ENCODE measurements at places on chromosomes 5 and 9. TPM values are rescaled to one million over a fixed set of nuclear protein-coding genes. Genes with fewer than 3 reads are reported as not detected.

- H3K27ac ChIP-seq = no peak overlapping the region
- DNase-seq = peak; percentile 18
- H3K4me3 ChIP-seq = no peak overlapping the region
- no peaks in the 10 kb centered on the region for H3K36me3 ChIP-seq
Measured at GRCh38 chr5:157665467-157666070, 5.8 kb upstream of the C5orf52 start.

MRRF gene
- 88.6 TPM for total RNA-seq

DNA sequence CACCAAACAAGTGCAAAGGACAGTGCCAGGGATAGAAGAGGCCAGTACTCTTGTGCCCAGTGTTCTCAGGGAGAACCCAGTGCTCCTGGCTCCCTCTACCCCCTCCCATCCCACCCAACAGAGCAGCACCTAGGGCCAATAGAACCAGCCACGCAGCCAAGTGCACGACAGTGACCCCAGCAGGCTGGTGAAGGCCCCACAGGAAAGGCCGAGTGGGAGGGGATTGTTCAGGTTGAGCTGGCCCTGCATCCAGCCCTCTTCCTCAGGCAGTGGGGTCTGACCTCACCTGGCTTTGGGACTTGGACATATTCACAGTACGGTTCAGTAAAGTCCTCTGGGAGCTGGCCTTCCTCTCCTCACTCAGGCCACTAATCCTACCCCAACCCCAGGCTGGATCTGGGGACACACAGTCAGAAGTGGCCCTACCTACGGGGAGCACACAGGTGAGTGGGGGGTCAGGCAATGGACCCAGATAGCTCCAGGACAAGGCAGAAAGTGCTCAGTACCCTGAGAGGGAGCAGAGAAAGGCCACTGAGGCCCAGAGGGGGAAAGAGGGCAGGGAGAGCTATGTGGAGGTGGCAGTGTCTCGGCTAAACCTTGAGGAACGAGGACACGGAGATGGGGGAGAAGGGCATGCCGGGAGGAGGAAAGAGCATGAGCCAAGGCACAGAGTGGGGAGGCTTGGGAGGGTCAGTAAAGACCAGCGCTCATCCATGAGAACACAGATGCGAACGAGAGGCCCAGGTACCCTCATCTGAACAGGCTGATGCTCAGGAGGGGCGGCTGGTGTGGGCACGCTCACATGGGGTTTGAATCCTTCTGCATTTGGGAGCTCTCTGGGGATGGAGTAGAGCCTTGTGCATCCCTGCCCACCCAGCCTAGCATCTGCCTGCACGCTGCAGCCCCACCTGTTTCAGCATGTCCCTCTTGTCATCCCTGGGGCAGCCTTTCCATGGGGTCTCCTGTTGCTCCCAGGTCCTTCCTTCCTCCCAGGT lies 25.6 kb downstream of the POLR1E start:
- H3K4me1 ChIP-seq = no peaks in the 10 kb centered on the region
- no peak overlapping the region for H3K4me3 ChIP-seq
- no peak overlapping the region for H3K27ac ChIP-seq
- peaks cover 3% of the 10 kb centered on the region for H3K36me3 ChIP-seq
- peak; percentile 13 for DNase-seq

GRCh38 chr9:3467593-3468219 lies 58.1 kb downstream of the RFX3 start:
- H3K4me3 ChIP-seq = no peak overlapping the region
- H3K4me1 ChIP-seq = no peaks in the 10 kb centered on the region
- H3K27ac ChIP-seq = no peak overlapping the region
- no peaks in the 10 kb centered on the region for H3K27me3 ChIP-seq
- DNase-seq = peak; percentile 38

GRCh38 chr5:19044311-19044710 lies 943.7 kb downstream of the CDH18 start:
- H3K36me3 ChIP-seq = no peaks in the 10 kb centered on the region
- H3K27me3 ChIP-seq = no peaks in the 10 kb centered on the region
- no peaks in the 10 kb centered on the region for H3K4me1 ChIP-seq
- H3K4me3 ChIP-seq = no peak overlapping the region
- no peak overlapping the region for H3K27ac ChIP-seq

DNA sequence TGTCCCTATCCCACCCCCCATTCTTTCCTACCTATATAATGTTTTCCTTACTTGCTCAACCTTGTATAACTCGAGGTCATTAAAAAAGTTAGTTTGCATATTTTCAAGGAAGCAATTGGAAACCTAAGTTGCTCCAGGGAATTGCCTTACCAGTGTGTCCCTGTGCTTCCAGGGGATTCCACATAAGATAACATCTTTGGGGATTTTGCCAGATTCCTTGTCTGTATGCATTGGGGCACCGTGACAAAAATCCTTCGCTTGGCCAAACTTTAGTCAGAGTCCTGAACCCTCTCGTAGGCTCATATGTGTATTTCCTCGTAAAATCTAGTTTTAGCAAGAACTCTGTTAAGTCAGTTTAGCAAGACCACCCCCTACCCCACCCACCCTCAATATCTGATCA lies 14.7 kb upstream of the OSMR start:
- no peak overlapping the region for H3K4me3 ChIP-seq
- peaks cover 22% of the 10 kb centered on the region for H3K4me1 ChIP-seq
- no peaks in the 10 kb centered on the region for H3K27me3 ChIP-seq
- no peaks in the 10 kb centered on the region for H3K36me3 ChIP-seq

GRCh38 chr5:160516696-160517530 lies 95.3 kb downstream of the PTTG1 start:
- H3K27me3 ChIP-seq = peaks cover 3% of the 10 kb centered on the region
- no peaks in the 10 kb centered on the region for H3K4me1 ChIP-seq
- H3K36me3 ChIP-seq = no peaks in the 10 kb centered on the region
- no peak overlapping the region for H3K27ac ChIP-seq
- no peak for DNase-seq

DNA sequence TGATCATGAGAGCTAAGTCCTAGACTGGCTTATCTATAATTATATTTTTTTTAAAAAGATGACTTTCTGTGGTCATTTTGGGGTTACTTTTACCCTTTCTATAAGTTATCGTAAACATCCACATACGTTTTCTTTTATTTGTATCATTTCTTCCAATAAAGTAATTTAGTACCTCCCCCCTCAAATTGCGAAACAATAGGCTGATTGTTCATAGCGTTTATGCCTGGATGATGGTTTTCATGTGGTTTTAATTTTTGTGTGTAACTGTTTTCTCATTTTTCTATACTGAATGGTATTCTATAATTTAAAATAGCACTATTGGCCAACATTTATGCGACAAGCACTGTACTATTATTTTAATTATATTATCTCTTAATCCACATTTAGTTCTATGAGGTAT lies 44.5 kb downstream of the SMC5 start:
- no peaks in the 10 kb centered on the region for H3K27me3 ChIP-seq
- no peak overlapping the region for H3K4me3 ChIP-seq
- peaks cover 10% of the 10 kb centered on the region for H3K4me1 ChIP-seq

DNA sequence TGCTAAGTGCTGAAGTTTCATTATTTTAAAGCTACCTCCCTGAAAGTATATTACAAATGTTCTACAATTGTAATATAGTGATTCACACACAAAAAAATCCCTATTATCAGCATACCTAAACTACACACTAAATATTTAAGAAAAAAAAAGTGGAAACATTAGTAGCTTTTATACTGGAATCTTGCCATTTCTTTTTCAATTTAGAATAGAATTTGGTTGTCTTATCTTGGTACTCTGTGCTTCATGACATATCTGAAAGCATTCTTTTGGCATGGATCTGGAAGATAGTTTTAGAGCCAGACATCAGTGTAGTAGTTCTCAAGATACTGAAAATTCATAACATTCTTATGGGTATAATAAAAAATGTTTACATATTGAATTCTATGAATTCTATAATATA lies 35.0 kb downstream of the SLC1A3 start:
- no peaks in the 10 kb centered on the region for H3K36me3 ChIP-seq
- peaks cover 42% of the 10 kb centered on the region for H3K4me1 ChIP-seq
- DNase-seq = no peak
- no peak overlapping the region for H3K27ac ChIP-seq

DNA sequence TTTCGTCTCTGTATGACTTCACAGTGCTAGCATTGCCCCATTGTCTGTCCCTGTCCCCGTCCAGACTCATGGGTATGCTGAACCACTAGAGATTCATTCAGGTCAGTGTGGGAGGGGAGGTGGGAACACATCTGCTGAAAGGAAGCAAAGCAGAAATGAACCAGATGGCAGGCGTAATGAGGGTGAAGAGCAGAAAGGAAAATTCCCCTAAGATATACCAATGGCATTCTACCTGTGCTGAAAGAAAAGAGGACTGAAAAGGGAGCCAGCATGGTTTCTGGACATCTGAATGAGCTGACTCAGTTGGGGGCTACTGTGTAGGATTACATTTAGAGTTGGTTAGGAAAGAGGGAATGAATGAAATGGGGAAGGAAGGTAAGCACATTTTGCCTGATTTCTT lies 678.7 kb downstream of the MAT2B start:
- H3K27me3 ChIP-seq = no peaks in the 10 kb centered on the region
- no peaks in the 10 kb centered on the region for H3K4me1 ChIP-seq
- H3K4me3 ChIP-seq = no peak overlapping the region
- DNase-seq = no peak

GRCh38 chr5:96324708-96325107 lies 108.3 kb downstream of the PCSK1 start:
- H3K27me3 ChIP-seq = no peaks in the 10 kb centered on the region
- H3K27ac ChIP-seq = no peak overlapping the region
- peak; percentile 56 for DNase-seq
- no peaks in the 10 kb centered on the region for H3K36me3 ChIP-seq
- H3K4me3 ChIP-seq = no peak overlapping the region
- peaks cover 10% of the 10 kb centered on the region for H3K4me1 ChIP-seq

PLAC8L1 gene
- total RNA-seq = 2.6 TPM

PCDHA4 gene
- not detected for total RNA-seq

MEGF9 gene
- 8.3 TPM for total RNA-seq

DNA sequence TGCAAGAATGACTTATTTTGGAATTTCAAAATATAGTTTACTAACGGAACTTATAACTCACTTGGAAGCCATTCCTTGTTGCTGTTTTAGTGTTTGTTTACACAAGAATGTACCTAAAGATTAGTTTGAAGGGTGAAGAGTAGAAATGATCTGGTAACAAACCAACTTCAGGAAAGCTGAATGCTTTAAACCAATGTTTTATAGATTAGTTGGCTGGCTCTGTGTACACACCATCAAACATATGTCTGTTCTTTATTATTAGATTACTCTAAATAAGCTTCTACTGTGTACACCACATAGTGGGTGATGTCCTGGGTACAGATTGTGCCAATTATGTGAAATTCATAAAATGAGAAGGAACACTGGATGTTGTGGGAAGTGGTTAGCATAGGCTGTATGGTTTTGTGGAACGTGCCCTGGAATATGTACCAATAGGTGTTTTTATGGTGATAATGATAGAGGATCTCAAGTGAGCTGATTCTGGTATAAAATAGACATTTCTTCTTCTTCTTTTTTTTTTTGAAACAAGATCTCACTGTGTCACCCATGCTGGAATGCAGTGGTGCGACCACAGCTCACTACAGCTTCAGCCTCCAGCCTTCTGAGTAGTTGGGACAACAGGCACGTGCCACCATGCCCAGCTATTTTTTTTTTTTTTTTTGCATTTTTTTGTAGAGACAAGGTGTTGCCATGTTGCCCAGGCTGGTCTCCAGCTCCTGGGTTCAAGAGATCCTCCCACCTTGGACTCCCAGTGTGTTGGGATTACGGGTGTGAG lies 109.3 kb upstream of the DHFR start:
- DNase-seq = no peak
- H3K4me1 ChIP-seq = peaks cover 23% of the 10 kb centered on the region
- no peak overlapping the region for H3K27ac ChIP-seq
- no peak overlapping the region for H3K4me3 ChIP-seq

DNA sequence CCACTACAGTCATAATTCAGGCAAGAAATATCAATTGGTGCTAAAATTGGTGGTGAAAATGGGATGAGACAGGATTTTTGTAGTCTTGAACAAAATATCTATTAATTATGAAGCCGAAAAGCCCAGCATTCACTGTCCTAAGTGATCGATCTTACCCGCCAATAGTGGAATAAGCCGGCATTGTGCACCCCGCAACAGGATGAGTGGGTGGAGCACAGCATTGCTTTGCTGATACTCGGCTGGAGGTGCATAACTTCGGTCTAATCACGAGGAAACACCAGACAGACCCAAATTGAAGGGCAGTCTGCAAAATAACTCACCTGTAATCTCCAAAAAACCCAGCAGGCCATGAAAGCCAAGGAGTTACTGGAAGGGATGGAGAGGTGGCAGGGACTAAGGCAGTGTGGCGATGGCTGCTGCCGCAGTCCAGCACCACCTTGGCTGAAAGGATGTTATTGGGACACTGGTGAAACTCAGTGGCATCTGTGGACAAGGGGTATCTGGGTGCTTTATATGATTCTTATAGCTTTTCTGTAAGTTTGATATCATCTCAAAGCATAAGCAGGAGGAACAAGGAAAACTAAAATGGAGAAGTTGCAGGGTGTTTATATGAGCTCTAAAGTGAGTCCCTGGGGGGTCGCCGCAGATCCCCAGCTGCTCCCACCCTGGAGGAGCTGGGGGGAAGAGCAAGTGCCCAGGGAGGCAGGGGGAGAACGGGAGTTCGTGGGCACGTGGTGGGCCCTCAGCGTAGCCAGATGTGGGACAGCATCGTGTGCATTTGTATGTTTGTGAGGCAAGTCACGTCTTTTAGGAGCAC lies 45.2 kb downstream of the AHRR start:
- H3K36me3 ChIP-seq = no peaks in the 10 kb centered on the region
- DNase-seq = no peak
- no peak overlapping the region for H3K4me3 ChIP-seq
- H3K4me1 ChIP-seq = no peaks in the 10 kb centered on the region
- H3K27ac ChIP-seq = no peak overlapping the region

- no peak for DNase-seq
- no peak overlapping the region for H3K27ac ChIP-seq
- no peak overlapping the region for H3K4me3 ChIP-seq
- H3K36me3 ChIP-seq = no peaks in the 10 kb centered on the region
- no peaks in the 10 kb centered on the region for H3K27me3 ChIP-seq
Measured at GRCh38 chr9:130368631-130369103, 76.1 kb upstream of the ASS1 start.

SPINK6 gene
- total RNA-seq = not detected

GRCh38 chr5:120151825-120152224 lies 312.3 kb upstream of the PRR16 start:
- H3K4me1 ChIP-seq = 0 out of 2 replicates have a peak, but pooled peaks cover 3% of the 10 kb centered on the region
- H3K27me3 ChIP-seq = no peaks in the 10 kb centered on the region
- H3K4me3 ChIP-seq = no peak overlapping the region
- H3K36me3 ChIP-seq = no peaks in the 10 kb centered on the region
- no peak for DNase-seq

Data from HCT116 (cell line).